Activated naive CD4-positive, alpha-beta T cell treated with Interleukin-2 at 50 U/mL for 16 hours (primary cell): ENCODE measurements at places on chromosomes 7 and 10.

DNA sequence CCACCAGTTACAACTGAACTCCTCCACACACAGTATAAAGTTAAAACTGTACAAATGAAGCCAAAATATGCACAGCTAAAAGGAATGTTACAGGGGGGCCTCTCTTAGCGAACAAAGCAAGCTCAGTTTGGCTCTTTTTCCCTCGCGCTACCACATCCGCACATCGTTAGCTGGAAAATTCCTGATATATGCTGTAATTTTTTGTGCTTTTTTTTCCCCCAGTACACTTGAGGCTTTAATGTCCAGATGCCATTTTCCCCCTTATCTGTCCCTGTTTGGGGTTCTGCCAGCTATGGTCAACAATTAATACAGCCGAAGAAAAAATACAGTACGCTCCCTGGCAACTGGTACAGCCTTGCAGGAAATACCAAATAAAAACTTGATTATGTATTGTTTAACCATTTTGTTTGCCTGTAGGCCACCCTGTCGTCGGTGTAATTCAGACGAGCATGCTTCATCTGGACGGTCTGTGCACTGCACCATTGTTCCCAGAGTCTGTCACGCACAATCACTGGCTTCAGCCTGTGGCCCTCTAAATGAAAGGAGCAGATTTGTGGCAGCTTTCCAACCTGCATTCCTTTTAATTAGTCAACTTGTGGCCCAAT is 108.1 kb upstream of the FAM133B start:
- DNase-seq, result no peak

DNA sequence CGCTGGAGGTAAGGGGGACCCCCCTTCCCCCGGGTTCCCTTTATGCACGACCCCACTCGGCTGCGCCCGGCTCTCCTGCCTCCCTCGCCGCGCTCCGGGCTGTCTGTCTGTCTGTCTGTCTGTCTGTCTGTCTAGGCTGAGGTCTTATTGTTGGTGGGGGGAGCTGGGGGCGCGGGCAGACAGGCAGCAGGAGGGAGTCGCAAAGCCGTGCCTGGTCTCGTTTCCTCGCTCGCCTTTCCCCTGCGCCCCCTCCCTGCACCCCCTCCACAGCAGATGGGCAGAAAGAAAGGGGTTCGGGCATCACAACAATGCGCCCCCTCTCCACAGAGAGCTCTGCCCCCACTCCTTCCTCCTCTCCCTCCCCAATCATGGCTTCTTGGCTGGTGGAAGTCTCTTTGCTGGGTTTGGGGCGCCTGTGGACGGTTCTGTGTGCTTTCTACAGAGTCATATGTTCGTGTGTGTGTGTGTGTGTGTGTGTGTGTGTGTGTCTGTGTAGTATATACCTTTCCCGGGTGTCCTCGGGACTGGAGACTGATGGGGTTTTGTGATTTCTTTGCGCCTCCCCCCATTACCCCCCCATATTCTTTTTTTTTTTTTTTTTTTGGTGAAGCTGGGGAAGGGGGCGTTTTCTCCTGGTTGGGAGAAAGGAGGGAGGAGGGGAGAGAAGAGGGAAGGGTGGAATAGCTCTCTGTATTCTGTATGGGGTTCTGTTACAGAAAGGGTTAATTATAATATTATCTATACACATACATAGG is 1.9 kb downstream of the AUTS2 start:
- DNase-seq, result no peak

DNA sequence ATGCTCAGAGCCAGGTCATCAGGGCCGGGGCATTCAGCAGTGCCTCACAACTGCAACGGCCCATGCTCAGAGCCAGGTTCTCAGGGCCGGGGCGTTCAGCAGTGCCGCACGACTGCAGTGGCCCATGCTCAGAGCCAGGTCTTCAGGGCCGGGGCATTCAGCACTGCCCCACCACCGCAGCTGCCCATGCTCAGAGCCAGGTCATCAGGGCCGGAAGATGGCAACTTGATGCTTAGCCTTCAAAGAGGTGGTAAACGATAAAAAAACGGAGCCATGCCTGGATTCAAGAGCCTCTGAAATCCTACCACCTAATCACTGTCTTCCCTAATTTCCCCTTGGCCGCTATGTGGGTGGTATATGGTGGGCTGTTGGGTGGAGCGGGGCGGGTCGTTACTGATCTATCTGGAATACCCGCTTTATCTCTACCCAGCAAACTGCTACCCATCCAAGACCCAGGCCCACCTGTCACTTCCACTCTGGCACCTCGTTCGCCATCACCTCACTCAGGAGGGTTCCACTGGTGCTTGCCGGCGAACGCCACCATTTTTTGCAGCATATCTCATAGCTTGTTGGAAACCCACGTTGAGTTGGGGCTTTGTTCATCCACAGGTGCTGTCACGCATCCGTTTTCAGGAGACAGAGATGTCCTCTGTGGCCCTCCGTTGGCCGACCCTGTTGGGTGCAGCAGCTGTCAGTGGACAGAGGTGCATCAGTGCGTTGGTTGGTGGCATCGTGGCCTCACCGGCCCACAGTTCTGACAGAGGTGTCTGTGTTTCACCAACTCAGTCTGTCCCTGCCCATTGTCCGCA is 221.1 kb downstream of the EBF3 start:
- DNase-seq, result no peak

DNA sequence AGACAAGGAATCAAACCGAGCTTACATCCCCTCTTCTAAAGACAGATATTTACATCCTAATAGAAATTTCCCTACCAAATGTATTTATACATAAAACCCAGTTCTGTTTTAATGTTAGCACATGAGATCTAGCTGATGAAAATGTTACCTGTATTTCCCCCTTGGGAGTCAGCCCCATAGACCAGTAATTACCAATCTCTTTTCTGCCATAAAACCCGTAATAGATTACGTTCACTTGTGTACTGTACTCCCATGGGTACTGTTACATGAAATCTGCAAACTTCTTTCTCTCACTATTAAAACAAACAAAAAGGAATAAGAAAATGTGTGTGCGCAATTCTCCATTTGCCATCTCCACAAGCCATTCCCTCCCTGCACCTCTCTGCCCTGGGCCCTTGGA is 450.9 kb downstream of the CALN1 start:
- DNase-seq, result no peak

DNA sequence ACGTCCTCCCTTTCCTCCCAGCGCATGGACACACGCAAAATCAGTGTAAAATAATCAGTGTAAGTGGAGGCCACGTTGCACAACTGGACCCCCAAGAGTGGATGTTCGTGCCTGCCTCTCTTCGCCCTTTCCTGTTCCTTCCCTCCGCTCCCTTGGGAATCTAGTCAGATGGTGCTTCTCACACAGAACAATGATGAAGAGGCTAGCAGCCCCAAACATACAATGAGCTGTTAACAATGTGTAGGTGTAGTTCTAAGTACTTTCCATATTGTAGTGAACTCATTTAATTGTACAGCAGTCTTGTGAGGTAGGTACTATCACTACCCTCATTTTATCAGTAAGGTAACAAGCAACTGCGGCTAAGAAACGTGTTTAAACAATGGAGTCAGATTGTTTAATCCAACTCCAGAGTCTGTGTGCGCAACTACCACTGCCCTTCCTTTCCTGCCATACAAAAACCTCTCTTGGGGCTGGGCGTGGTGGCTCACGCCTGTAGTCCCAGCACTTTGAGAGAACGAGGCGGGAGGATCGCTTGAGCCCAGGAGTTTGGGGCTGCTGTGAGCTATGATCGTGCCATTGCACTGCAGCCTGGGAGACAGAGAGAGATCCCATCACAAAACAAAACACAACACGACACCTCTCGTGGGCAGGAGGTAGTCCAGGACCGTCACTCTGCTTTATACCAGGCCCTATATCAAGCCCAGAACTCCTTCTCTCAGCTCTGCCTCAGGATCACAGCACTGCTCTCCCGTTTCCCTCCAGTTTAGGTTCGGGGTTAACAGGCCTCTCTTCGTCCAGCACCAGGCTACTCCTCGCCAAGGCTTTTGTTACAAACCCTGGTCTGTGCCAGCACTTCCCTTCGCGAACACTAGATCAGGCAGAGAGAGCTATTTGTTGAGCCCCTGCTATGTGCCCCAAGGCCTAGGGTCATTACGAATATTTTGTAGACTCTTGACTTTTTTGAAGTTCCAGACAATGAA is 1.1 kb downstream of the FKBP9 start:
- no peak for DNase-seq

DNA sequence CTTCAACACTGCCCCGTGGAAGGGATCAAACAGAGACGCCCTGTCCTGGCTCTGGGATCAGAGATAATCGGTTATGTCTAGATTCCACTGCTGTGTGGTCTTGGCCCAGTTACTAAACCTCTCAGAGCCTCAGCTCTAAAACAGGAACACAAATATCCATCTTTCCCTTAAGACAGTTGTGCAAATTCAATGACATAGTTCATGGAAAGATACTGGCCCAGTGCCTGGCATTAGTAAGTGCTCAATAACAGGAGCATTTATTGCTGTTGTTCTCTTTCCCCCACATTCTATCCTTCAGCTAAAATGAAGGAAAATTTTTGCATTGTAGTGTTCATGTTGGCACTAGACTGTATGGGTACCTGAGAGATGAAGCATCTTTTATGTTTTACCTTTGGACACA is 58.6 kb downstream of the TACC2 start:
- no peak for DNase-seq

- no peak for DNase-seq
Measured at GRCh38 chr7:16129431-16130110, 291.8 kb downstream of the CRPPA start.

DNA sequence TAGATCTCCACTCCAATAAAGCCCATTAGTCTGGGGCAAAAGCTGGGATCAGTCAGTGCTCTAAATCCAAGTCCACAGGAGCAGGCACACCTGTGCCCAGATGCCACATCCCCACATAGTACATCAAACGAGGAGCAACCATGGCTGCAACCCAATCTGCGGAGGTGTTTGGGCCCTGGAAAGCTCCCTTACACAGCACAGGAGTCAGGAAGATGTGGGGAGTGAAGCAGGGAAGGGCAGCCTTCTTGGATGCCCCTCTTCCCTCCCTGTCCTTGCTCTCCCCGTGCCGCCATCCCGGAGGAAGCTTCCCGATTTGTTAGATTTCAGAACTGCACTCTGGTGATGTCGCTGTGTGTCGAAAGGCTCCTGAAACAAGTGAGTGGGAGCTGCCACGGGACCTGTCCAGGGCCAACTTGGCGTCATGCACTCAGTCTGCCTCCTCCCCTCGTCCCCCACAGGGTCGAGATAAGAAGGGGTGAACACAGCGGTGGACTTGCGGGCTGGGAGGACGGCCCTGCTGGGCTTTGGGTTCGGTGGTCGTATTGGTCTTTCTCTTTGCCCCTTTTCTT is 230.6 kb upstream of the GRB10 start:
- no peak for DNase-seq

- no peak for DNase-seq
Measured at GRCh38 chr10:81082621-81083376, 545.1 kb downstream of the SH2D4B start.

DNA sequence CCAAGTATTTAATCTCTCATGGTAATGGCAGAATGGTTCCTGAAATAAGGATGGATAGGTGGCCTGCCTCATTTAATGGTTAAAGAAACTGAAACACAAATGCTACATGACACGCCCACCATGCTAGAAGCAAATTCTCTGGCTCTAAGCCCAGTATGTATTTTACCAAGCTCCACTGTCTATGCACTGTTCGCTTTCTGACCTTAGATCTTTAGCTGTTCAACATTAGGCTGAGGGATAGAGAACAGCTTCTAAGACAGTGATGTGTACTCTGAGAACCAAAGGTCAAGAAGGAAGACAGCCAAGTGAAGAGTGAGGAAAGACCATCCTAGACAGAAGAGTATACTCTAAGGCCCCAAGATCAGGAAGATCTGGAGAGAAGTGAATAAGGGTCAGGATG is 26.6 kb downstream of the FAM3C start:
- DNase-seq, result no peak

- no peak for DNase-seq
Measured at GRCh38 chr7:48148311-48148710, 22.9 kb upstream of the ABCA13 start.

GRCh38 chr10:90635111-90635765 is 222.6 kb downstream of the HTR7 start:
- no peak for DNase-seq

DNA sequence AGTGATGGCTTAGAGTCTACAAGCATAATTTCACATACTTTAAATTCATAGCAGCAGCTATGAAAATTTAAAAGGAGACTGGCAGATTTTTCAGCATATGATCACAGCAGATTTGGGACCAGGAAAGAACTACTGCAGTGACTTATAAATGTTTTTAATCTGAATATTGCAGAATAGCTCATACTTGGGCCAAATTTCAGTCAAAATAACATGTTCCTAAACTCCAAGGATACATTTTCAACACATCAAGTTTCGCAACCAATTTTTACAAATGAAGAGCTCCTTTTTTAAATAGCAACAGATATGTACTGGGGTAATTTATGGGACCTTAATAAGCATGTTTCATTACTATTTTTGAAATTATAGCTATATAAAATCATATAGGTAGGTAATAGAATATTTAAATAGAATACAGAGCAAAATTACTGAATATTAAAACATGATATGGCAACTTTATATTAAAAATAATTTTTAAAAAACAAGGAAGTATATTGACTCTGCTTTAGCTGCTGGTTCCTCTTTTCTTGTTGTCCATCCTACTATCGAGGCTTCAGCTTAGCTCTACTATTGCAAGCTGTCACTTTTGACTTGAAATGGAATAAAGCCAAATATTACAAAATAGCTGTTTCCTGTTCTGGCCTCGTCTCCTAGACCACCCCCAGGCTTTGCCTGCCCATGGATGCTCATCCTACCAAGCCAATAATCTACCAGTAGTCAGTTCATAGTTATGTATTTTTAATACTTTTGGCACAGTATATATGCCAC is 123.1 kb downstream of the NRBF2 start:
- no peak for DNase-seq

DNA sequence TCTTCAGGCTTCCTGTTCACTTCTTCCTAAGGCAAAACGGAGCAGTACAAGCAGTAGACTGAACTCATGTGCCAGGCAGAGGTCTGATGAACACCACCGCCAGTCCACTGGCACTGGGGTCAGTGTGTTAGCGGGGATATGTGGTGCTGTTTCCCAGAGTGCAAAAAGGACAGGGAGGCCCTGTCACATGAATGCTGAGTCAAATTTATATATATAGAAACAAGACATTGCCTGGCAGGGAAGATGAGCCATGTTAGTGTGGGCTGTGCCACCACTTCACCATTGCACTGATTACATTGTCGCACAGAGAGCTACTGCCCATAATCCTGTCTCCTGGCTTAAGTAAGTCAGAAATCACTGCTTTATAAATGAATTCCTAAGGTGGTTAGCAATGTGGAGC is 122.2 kb upstream of the AMPH start:
- DNase-seq, result no peak

DNA sequence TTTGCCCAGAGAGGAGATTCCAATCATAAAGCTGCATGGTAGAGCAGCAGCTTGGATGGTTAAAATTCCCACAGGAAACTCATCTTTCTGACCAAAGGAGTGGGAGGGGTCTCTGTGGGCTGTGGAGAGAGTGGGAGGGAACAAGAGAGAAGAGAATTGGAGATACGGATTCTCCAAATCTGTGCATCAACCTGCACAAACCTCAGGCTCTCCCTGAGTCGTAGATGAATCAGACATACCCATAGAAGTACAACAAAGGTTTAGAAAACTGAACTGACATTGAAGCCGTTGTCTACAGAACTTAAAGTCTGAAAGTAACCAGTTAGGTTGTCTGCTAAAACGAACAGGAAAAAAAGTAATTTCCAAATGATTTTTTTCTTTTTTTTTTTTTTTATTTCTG is 41.9 kb downstream of the CYCS start:
- DNase-seq, result no peak
